ENCODE measurements at places on chromosomes 16 and 17.

GRCh38 chr16:86761111-86762031, 183.0 kb downstream of the FOXL1 start:
- DNase-seq = peak; percentile 52

- peak; percentile 91 for DNase-seq
Measured at GRCh38 chr17:75749545-75750389, 15.2 kb downstream of the GALK1 start.

- no peak for DNase-seq
Measured at GRCh38 chr16:9338510-9338909, 247.1 kb downstream of the HAPSTR1 start.

DNA sequence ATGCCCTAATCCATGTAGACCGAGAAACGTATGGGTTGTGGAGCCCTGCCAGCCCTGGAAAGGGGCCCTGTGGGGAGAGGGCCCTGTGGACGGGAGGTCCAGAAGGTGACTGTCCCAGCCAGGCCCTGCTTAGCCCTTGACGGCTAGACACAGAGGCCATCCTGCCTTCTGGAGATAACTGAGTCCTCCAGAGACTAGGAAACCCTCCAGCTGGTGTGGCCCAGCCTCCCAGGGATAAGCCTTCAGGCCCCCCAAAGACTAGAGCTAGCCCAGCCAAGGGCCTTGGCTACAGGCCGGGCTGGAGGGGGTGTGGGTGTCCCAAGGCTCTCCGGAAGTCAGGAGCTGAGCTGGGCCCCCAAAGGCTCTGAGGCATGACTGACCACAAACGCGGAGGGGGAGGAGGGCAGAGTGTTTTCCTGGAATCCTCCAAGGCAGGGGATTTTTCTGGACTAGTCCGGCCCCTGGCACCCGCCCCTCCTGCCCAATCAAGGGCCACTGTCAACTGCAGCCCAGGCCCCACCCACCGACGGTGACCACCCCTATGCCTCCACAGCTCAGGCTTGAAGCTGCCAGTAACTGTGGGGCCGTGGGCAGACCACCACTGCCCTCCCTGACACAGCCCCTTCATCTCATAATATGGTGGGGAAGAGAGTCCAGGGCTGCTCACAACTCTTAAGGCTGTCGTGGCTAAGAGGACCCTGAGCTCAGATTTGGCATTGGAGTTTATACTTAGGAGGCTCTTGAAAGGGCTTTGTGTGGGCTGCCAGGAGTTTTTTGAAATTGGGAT, 885 bp upstream of the VASN start:
- DNase-seq = no peak

- DNase-seq = no peak
Measured at GRCh38 chr16:12240036-12240435, 263.5 kb downstream of the SNX29 start.

- no peak for DNase-seq
Measured at GRCh38 chr16:71883168-71883848, 674 bp downstream of the ZNF821 start.

DNA sequence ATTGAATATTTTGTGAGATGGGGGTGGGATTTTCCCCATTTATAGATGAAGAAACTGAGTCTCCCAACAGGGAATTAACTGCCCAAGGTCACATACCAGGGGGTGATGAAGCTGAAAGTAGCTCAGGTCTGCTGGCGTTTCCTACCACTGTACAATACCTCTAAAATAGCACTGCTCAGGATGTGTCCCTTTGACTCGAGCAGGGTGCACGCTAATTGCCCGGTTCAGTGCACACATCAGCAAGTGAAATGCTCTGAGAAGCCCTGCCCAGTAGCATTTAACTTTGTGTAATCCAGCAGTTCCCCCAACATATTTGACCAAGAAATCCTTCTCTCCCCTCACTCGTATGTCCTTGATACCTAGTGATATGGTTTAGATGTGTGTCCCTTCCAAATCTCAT, 50.1 kb upstream of the DDX52 start:
- no peak for DNase-seq

- DNase-seq = peak; percentile 91
Measured at GRCh38 chr16:74709441-74709877, 8.8 kb upstream of the MLKL start.

- no peak for DNase-seq
Measured at GRCh38 chr16:67661101-67661761, 471 bp downstream of the PARD6A start.

DNA sequence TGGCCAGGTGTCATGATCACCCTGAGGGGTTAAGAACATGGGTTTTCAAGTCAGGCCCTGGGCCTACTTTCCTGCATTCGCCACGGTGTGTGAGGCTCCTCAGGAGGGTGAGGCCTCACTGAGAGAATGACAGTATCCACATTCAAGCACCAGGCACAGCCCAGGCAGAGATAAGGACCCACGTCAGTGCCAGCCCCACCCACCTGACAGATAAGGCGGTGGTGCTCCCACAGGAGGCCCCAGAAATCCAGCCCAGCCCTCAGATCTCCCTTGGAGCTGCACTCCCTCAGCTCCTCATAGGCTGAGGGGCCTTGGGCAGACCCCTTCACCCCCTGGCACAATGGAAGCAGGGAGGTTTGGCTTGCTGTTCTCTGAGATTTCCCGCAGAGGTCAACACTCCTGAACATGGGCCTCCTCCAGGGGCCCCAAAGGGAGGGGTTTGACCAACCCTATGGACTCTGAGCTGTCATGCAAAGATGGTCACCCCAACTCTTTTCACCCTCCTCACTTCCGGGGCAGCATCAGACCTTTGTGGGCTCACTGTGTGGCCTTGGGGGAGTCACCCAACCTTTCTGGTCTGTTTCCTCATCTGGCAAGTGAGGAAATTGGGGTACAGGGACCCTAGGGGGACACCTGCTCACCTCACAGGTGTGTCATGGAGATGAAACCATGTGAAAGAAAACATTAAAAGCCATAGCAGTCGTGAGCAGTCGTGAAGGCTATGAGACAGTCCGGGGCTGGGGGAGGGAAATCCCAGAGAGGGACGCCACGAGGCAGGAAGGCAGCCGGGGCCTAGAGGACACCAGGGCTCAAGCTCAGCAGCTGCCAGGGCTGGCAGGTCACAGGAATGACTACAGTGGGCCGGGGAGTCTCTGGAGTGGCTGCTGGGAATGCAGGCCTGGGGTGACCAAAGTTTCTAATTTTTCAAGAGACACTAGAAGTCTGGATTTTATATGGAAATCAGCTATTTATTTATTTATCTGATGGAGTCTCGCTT, 15.4 kb downstream of the PLLP start:
- no peak for DNase-seq

DNA sequence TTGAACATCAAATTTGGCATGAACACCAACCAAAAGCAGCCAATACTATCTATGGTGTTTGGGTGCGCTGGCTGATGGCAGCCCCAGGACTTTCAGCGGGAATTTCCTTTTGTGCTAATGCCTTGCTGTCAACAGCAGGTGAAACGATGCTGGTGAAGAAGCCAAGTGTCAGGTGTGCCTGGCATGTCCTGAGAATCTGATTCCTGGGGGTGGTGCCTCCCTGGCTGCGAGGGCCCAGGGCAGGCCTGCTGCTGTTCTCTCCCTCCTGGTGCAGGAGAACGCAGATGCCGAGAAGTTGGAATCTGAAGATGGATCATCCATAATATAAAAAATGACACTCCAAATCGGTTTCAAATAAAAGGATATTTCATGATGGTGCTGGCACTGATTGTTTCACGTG, 62.0 kb upstream of the DNAJA2 start:
- no peak for DNase-seq

DNA sequence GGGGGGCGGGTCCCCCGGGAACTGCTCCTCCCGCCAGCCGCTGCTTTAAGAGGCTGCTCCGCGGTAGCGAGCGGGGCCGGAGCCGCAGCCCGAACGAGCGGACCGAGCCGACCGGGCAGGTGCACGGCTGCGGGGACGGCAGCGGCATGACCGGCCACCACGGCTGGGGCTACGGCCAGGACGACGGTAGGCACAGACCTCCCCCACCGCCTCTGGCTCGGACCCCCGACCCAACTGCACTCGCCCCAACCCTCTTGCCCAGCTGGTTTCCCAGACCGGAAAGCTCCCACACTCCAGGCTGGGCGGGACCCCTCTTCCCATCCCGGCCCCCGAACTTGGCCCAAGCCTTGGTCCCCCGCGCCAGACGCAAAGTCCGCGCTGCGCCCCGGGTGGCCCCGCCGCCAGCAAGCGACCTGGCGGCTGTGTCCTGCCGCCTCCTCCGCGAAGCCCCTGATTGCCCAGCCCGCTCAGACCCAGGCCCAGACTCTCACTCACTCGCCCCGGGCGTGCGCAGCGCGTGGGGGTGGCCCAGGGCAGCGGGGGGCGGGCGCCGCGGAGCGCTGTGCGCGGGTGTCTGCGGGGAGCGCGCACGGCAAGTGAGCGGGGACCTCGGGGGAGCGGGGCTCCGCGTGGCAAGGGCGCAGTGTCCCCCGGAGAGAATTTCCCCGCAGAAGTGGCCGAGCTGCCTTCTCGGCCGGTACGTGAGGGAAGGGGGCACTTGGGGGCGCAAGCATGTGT, at the start of gene CA7:
Gene CA7 (plus strand): TSS at position 73 of the 738 bp plus-strand sequence. CDS start 74 bp downstream, at position 147.
- no peak for DNase-seq

DNA sequence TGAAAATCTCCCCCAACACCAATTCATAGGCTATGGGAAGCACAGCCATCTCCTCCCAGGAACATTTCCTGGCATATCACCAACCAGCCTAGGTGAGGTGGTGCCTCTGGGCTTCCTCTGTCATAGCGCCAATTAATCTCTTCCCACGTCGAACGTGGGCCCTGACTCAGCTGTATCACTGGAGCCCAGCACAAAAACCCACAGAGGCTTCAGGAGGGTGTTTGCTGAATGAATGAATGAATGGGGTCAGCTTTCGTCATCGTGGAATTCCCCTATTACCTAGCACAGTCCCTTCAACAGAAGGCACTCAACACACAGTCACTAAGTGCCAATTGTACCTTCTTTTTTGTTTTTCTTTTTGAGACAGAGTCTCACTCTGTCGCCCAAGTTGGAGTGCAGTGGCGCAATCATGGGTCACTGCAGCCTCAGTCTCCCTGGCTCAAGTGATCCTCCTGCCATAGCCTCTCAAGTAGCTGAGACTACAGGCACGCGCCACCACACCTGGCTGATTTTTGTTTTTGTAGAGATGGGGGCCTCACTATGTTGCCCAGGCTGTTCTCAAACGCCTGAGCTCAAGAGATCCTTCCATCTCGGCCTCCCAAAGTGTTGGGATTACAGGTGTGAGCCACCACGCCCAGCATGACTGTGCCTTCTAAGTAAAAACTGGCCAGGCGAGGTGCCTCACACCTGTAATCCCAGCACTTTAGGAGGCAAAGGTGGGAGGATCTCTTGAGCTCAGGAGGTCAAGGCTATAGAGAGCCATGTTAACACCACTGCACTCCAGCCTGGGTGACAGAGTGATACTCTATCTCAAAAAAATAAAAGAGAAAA, 4.1 kb downstream of the ZNF688 start:
- DNase-seq = peak; percentile 66

DNA sequence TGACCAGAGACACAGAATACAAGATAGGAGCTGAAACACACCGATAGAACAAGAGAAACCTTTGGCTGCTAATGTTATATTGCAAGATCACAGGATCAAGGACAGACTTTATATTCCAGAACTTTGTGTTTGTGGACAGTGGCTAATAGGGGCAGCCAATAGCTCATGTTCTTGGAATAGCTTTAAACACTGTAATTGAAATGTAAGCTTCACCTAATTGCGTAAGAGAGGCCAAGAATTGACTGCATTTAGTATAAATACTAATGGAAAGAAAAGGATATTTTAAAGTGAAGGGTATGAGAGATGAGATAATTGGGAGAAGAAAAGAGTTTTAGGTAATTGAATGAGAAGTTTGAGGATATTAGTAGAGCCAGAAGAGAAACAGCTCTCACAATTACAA, 758.8 kb downstream of the CDH11 start:
- no peak for DNase-seq

DNA sequence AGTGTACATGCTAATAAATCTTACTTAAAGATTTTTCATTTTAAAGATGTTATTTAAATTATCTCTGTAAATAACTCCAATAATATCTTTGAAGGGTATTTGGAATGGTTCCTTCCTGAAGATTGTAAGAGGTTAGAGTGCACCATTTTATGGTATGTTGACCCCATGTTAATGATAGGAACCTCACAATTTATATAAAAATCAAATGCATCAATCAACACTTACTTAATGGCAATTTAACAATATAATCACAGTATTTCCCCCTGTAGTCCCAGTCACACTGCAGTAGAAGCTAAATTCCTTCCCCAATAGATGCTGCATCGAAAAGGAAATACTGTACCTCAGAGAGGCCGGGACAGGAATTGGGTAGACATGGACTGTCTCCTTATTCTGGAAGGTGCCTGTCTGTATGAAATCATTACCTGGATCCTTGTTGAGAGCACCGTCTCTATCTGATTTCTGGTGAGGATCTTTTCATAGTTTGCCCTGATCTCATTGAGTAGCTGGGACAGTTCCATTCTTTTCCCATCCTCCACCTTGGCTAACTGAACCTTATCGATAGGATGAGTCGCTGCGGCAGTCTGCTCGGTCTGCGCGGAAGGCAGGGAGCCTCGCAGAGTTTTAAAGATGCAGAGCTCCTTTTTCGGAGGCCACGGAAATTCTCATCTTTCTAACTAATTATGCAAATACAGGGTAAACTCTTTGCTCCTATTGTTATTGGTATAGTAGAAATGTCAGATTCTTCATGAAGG, at the start of gene KRT222:
Gene KRT222 (minus strand): TSS at position 596 of the 752 bp plus-strand sequence. CDS start 78 bp downstream, at position 518.
- no peak for DNase-seq

- no peak for DNase-seq
Measured at GRCh38 chr17:43898446-43898845, 8.9 kb downstream of the MPP2 start.

- DNase-seq = no peak
Measured at GRCh38 chr16:77220427-77220826, 21.2 kb downstream of the SYCE1L start.

GRCh38 chr17:81402530-81402941, 7.3 kb downstream of the BAHCC1 start:
- no peak for DNase-seq

DNA sequence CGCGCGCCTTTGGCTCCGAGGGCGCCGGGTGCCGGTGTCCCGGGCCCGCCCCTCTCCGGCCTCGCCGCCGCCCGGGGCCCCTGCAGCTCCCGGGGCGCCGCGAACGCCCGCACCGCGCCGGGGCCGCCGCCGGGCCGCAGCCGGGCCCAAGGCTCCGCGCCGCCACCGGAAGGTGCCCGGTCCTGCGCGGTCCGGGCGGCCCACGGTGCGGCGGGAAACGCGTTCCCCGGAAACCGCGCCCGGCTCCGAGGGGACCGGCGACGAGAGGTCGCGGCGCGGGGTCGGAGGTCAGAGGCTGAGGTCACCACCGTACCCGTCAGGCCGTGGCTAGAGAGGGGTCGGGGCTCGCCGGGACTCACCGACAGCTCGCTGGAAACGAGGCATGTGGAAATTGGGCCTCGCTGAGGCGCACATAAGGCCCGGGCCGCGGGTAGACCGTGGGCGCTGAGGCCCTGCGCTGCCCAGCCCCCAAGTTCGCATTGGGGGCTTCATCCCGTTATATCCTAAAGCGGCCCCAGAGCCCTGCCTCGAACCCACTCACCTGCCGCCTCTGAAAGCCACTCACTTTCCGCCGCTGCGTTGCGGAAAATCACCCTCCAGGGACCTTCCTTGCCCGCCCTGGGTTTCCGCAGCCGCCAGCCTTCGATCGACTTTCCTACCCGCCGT, at the start of gene DUS1L:
Gene DUS1L (minus strand): TSS at position 167 of the 666 bp plus-strand sequence. CDS start 745 bp downstream, outside the sequence.
- peak; percentile 84 for DNase-seq

All from suppressor macrophage treated with lipopolysaccharide for 4 hours (primary cell).